ENCODE measurements at places on chromosomes 12 and 14.

- DNase-seq, result no peak
Observed at GRCh38 chr14:104981699-104982541, 3.7 kb upstream of the CLBA1 start.

DNA sequence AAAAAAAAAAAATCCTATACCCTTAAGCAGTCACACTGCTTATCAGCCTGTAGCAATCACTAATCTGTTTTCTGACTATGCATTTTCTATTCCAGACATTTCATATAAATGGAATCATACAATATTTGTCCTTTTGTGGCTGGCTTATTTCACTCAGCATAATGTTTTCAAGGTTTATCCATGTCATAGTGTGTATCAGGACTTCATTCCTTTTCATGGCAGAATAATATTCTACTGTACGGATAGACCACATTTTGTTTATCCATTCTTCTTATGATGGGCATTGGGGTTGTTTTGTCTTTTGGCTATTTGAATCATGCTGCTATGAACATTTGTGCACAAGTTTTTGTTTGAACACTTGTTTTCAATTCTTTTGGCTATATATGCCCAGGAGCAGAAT, 8.6 kb upstream of the KSR2 start:
- DNase-seq, result peak; percentile 28

GRCh38 chr12:16564675-16565074, 41.3 kb downstream of the LMO3 start:
- DNase-seq, result no peak

DNA sequence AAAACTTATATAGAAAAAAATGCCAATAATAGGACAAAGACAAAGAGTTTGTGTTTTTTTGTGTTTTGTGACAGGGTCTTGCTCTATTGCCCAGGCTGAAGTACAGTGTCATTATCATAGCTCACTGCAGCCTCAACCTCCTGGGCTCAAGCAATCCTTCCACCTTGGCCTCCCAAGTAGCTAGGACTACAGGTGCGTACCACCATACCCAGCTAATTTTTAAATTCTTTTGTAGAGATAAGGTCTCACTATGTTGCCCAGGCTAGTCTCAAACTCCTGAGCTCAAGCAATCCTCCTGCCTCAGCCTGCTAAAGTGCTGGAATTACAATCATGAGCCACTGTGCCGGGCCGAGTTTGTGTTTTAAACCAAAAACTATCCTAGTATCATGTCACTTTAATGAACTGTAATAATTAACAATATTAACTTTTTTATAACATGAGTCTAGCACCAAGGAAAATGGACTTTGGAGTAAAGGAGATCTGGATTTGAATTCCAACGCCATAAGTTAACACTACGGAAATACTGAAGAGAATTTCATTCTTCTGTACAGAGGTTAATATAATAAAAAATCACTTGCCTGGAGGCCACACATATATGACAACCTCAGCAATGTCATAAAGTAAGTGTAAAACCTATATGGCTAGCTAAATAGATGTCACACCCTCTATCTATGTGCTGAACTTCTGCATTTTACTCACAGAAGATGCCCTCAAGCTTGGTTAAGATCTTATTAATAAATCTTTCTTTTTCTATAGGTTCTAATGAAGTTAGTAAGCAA, 53.2 kb downstream of the EPS8 start:
- peak; percentile 69 for DNase-seq

DNA sequence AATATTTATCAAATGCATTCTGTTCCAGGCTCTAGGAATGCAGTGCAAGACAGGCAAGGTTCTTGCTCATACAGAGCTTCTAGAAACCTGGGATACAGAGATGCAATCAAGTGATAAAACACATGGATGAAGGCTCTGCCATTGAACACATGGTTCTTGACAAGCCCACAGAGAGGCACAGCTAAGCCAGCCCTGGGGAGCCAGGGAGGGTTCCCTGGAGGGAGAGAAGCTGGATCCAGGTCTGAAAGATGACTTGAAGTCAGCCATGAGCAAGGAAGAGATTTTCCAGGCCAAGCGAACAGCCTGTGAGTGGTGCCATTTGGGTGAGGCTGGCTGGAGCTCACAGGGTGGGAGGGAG, 66.2 kb downstream of the IRF2BPL start:
- no peak for DNase-seq

DNA sequence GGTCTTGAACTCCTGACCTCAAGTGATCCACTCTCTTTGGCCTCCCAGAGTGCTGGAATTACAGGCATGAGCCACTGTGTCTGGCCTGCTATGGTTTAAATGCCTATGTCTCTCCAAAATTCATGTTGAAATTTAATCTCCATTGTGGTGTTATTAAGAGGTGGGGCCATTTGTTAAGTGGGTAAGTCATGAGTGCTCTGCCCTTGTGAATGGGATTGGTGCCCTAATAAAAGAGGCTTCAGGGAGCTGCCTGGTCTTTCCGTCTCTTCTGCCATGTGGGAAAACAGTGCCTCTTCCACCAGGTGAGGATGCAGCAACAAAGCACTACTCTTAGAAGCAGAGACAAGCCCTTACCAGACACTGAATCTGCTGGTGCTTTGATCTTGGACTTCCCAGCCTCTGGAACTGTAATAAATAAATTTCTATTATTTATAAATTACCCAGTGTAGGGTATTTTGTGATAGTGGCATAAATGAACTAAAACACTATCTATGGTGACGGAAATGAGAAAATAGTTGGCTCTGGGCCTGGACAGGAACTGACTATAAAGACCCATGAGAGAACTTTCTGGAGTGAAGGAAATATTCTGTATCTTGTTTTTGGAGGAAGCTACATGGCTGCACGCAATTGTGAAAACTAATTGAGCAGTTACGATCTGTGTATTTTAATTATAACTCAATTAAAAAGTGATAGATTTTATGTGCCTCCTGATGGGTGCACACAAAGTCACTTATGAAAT, 12.1 kb upstream of the ATP23 start:
- DNase-seq, result no peak

DNA sequence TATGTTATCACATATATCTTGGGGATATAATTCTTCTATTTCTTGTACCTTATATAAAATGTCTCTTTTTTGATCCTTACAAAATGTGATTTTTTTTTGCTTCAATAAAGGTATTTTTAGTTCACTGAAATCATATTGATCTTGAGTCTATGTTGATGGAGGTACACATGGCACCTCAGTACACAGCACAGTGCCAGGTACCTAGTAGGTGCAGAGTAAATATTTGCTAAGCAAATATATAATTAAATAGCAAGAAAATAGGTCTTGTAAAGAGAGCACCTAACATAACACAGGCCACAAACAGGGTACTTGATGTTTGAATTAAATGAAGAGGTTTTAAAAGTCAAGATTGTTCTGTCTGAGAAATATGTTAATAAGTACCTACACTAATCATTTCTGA, 69.7 kb downstream of the CIT start:
- no peak for DNase-seq

DNA sequence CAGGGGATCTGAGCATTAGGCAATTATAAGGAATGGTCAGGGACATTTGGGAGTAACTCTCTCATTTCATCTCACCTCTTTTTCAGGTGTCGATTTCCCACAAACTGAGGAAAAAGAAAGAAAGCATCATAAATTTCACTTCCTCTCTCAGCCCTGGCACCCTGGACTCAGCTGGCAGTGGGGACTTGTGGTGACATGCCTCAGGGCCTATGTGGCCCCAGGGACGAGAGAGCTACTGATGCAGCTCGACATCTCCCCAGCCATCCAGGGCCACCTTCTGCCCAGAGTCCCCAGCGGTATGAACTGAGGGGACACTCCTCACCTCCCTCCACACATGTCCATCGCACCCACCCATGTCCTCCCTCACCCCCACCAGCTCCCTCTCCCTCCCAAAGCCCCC, 11.7 kb downstream of the TNFRSF1A start:
- DNase-seq, result no peak

GRCh38 chr14:100165376-100165775, 5.9 kb upstream of the DEGS2 start:
- DNase-seq, result no peak

- peak; percentile 21 for DNase-seq
Observed at GRCh38 chr14:76844223-76844622, 18.0 kb downstream of the LRRC74A start.

- DNase-seq, result no peak
Observed at GRCh38 chr12:49904601-49905000, 901 bp upstream of the FAIM2 start.

DNA sequence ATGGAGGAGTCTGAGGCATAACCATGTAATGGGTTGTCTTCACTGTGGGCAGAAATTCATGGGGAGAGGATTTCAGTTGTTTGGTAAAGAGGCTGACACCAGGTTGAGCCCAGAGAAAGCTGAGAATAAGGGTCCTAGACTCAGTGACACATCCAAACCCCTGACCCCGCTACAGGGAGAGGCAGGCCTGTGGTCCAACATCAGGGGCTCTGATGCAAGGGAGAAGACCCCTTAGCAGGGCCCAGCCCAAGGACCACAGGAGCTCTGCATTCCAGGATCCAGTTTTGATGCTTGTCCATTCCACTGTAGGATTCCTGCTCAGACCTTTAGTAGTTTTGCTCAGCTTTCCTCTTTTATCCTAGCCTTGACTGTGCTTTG, 15.5 kb downstream of the GPR68 start:
- DNase-seq, result no peak

DNA sequence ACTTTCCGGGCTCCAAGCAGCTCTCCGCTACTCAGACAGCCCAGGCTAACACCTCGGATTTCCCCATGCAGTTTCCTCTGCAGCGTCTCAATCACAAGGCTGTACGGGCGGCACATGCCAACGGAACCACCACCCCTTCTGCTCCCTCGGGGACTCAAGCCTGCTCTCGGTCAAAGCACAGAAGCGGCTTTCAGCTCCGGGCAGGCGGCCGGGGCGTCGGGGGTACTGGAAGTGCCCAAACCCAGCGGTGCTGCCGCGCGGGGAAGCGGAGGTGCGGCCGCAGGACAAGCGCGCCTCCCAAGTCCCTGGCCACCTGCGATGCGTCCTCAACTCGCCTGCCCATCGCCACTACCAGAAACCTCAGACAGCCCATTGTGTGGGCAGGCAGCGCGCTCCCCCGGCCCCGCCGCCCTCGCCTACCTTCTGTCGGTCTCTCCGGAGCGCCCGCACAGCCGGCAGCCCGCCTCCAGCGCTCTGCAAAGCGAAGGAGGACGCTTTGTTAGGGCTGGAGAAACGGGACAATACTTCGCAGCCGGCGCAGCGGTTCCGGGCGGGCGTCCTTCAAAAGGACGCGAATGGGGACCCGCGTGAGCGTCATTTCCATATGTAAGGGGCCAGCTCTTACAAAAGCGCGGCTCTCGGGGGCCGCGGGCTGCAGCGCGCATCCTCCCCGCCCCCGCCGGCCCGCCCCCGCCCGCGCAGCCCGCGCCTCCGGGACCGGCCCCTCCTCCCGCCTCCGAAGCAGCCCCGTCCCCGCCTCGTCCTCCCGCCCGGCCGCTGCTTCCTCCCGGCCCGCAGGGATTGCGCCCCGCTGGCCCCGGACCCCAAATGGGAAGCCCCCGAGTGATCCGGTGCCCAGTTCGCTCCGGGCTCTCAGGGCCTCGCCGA, 674 bp downstream of the NIN start:
- peak; percentile 55 for DNase-seq

- no peak for DNase-seq
Observed at GRCh38 chr14:97564334-97564733, 767.2 kb downstream of the VRK1 start.

GRCh38 chr12:120797677-120798642, 72.3 kb downstream of the ACADS start:
- DNase-seq, result peak; percentile 45

- no peak for DNase-seq
Observed at GRCh38 chr12:1471224-1471623, 123.2 kb downstream of the FBXL14 start.

- no peak for DNase-seq
Observed at GRCh38 chr12:102757882-102758226, 159.2 kb downstream of the PAH start.

DNA sequence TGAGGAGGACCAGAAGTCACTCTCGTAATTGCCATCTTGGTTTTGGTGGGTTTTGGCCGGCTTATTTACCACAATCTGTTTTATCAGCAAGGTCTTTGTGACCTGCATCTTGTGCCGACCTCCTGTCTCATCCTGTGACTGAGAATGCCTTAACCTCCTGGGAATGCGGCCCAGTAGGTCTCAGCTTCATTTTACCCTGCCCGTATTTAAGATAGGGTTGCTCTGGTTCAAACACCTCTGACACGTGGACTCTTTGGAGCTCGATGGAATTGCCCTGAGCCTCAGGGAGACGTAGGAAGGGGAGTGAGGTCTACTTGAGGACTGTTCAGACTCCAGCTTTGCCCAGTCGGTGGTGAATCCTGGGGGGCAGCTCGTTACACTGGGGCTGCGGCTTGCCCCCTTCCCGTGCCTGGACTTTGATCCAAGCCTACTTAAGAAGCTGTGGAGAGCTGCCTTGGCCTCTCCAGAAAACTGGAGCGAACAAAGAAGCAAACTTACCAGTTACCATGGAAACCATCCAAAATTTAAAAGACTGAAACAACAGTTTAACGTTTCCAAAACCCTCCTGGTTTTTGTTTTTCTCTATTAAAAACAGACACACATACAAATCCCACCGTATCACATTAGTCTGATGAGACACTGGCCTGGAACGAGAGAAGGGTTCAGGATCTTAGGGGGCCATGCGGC, 28.0 kb downstream of the CALM1 start:
- DNase-seq, result peak; percentile 78

- DNase-seq, result no peak
Observed at GRCh38 chr14:53516261-53516774, 363.2 kb upstream of the DDHD1 start.

- no peak for DNase-seq
Observed at GRCh38 chr12:98780261-98780660, 135.2 kb downstream of the APAF1 start.

DNA sequence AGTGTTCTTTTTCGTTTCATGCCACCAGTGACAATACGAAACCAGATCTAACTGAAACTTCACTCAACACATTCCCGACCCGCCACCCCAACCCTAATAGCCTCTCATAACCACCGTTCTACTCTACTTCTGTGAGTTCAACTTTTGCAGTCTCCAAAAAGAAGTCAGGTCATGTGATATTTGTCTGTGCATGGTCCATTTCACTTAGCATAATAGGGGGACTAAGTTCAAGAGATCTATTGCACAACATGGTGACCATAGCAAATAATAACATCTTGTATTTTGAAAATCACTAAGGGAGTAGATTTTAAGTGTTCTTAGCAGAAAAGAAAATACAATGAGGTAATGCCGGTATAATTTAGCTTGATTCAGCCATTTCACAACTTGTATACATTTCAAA, 376.4 kb downstream of the DIO2 start:
- DNase-seq, result no peak

DNA sequence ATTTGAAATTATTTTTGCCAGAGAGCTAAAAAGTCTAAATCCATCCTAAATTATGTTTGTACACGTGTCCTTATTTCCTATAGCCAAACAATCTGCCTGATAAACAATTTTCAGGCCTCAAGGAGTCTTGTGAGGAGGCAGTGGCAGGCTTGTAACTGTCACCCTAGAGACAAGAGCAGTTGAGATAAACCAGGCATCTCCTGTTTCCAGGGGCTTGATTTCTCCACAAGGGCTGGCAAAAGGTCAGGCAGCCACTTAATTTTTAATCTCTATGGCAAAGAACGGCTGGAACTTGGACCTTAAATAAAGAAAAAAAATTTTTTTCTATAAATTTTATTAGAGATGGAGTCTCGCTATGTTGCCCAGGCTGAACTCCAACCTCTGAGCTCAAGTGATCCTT, 15.5 kb downstream of the PKP2 start:
- no peak for DNase-seq

Data from trophoblast cell (in vitro differentiated cells and primary cell).